GM12878 (cell line): ENCODE measurements at places on chromosomes 7 and 10. TPM values are rescaled to one million over a fixed set of nuclear protein-coding genes. Genes with fewer than 3 reads are reported as not detected.

LRIT1 gene
- not detected in 2 replicates for total RNA-seq

- no peaks in the 10 kb centered on the region for H3K27me3 ChIP-seq
- H3K27ac ChIP-seq = no peak overlapping the region
- H3K4me1 ChIP-seq = peaks cover 13% of the 10 kb centered on the region
- DNase-seq = peak; percentile 13
- no peak overlapping the region for H3K4me3 ChIP-seq
Measured at GRCh38 chr7:98315318-98315993, 34.0 kb downstream of the BRI3 start.

DNA sequence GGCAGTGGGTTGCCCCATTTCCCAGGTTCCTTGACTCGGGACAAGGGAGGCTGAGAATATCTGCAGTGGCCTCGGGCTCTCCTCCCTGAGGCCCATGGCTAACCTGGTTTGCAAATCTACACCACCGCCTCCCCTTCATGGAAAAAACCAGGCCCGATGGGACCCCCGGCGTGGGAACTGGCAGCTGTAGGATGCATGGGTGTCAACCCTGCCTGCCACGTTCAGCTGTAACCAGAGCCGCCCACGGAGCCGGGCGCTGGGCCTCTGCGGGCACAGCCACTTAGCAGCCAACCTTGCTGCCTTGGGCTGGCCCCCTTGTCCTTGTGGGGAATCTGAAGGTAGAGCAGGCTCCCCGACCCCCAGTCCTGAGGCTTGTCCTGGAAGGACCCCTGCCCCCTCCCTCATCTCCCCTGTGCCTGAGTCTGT lies 1.6 kb downstream of the PWWP2B start:
- no peak overlapping the region for H3K4me3 ChIP-seq
- H3K36me3 ChIP-seq = no peaks in the 10 kb centered on the region
- H3K4me1 ChIP-seq = peaks cover 8% of the 10 kb centered on the region; the same call in 1 of the 2 replicates
- no peak for DNase-seq
- H3K27ac ChIP-seq = no peak overlapping the region

KCNIP2 gene
- total RNA-seq = 1.8 and 3.6 TPM in 2 replicates

DNA sequence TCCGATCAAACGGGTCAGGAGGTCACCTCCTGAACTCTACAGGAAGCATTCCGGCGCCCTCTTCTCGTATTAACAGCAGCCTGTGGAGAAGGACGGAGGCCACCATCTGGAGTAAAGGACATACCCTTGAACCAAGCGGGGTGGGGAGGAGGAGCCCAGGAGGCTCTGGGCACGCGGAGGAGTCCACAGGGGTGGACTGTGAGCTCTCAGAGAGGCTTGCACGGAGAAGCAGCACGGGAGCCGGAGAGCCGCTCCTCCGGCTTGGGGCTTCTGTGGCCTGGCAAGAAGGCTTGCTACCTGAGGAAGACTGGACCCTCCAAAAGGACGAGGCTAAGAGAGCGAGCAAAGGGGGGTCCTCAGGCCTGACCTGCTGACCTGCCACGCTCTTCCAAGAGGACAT lies 77.9 kb downstream of the MAD1L1 start:
- no peaks in the 10 kb centered on the region for H3K4me1 ChIP-seq
- H3K36me3 ChIP-seq = peaks cover 10% of the 10 kb centered on the region; the same call in 1 of the 2 replicates
- H3K27me3 ChIP-seq = no peaks in the 10 kb centered on the region
- no peak overlapping the region for H3K27ac ChIP-seq
- no peak overlapping the region for H3K4me3 ChIP-seq
- no peak for DNase-seq

DNA sequence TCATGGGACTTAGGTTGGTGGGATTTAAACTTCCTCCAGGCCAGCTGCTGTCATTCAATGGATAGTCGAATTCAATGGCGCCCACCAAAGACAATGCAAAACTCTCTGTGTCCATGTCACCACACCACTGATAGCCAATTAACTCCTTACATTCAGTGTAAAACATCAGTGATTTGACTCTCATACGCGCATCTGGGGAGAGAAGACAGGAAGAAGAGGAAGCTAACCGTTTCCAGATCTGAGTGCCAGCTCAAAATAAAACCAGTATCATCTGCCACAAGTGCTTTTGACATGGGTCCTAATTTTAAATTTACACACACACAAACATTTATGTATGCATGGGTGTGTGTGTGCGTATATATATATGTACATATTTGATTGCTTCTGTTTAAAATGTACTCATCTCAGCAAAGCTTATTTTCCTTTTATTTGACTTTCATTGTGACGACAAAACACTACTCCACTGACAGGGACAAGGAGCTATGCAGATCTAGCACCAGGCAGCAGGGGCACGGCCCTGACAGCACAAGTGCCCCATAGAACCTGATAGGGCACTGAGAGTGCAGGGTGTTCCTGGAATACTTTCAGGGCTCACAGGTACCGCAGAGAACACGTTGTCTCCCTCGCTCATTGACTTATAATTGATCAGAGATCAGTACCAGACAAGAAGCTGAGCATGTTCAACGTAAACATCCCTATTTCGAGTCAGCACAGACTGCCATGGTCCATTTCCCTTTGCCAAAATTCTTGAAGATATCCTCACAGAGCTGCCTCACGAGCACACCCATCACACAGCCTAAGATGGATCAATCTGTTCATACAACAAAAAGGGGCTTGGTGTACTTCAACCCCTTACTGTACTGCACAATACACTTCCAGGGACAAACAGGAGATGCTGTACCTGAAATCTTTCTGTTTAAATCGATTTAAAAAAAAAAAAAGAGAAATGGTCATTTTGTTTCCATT lies 176.1 kb downstream of the COBL start:
- DNase-seq = no peak
- H3K36me3 ChIP-seq = no peaks in the 10 kb centered on the region
- no peaks in the 10 kb centered on the region for H3K27me3 ChIP-seq
- H3K4me1 ChIP-seq = no peaks in the 10 kb centered on the region
- no peak overlapping the region for H3K4me3 ChIP-seq

TMEM236 gene
- total RNA-seq = not detected in 2 replicates

DNA sequence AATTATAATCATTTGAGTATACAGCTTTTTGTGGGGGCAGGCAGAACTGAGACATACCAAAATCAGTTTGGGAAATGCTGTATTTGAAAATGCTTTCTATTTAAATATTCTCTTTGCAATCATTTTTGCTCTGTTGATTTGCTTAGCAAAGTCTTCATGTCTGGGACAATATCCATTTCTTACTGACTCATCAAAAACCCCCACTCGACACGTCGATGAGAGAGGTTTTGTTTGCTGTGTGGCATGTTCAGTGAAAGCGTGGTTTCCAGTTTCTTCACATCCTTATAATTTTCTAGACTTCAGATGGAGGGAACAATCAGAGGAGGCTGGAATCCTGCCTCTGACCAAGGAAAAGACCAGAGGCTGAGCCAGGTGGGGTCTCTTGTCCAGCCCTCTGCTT lies 28.9 kb downstream of the HTRA1 start:
- peaks cover 2% of the 10 kb centered on the region for H3K27me3 ChIP-seq
- H3K27ac ChIP-seq = no peak overlapping the region
- H3K4me3 ChIP-seq = no peak overlapping the region
- H3K36me3 ChIP-seq = no peaks in the 10 kb centered on the region

RSPH10B2 gene
- total RNA-seq = 0.21 TPM in 1 of 2 replicates, not detected in the other

SPDYE2 gene
- not detected in 2 replicates for total RNA-seq

- peak overlapping the region; percentile 10; the same call in 1 of the 2 replicates for H3K4me3 ChIP-seq
- DNase-seq = no peak
- peaks cover 10% of the 10 kb centered on the region for H3K4me1 ChIP-seq
- H3K27ac ChIP-seq = no peak overlapping the region
- no peaks in the 10 kb centered on the region for H3K27me3 ChIP-seq
Measured at GRCh38 chr7:149022756-149023360, 5.4 kb downstream of the PDIA4 start.

DNA sequence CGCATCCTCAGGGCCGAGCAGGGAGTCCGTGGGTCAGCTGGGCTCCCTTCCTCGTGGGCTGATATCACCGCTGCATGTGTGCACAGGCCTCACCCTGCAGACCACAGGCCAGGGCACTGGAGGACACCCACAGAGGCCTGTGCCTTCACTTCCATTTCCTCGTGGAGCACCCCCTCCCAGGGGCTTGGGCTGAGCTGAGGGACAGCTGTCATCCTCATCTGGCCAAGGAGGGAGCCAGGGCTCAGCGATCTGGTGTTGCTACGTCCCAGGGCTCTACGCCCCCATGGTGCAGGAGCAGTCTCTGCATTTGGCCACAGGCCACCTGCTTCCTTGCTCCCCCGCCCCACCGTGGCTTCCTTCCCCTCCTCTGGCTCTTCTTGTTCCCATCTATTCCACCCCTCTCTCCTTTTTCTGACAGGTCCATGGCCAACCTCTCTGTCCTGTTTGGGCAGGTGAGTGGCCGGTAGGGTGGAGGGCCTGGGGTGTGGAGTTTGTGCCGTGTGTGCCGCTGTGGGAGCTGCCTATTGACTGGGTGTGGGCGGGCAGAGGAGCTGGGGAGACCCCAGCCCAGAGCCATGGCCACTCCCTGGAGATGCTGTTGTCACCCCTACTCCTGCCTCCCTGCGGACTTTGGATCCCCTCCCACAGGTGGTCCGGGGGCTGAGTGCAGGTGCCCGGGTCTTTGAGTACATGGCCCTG lies 8.3 kb upstream of the ASIC3 start:
- no peak overlapping the region for H3K4me3 ChIP-seq
- no peak overlapping the region for H3K27ac ChIP-seq
- no peaks in the 10 kb centered on the region for H3K4me1 ChIP-seq
- no peaks in the 10 kb centered on the region; the same call in 1 of the 2 replicates for H3K36me3 ChIP-seq
- DNase-seq = no peak

CALHM1 gene
- 0.31 and 0.40 TPM in 2 replicates for total RNA-seq

DNA sequence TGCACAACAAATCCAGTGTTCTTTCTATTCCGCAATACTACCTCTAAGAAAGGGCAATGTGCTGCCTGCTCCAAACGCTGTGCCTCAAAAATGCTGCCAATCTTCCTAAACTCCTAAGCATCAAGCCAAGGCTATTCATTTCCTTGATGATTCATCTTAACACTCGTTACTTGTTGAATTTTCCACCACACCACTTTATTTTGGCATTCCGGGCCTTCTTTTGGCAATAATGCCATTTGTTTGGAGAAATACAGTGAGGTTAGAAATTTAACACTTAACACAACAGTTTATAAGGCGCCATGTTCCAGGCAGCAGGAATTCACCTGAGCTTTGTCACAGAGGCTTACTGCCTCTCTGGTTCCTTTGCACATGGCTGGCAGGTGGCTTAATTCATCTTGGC lies 82.6 kb upstream of the ABCB5 start:
- H3K4me3 ChIP-seq = no peak overlapping the region
- DNase-seq = no peak
- no peak overlapping the region for H3K27ac ChIP-seq
- no peaks in the 10 kb centered on the region for H3K36me3 ChIP-seq

DNA sequence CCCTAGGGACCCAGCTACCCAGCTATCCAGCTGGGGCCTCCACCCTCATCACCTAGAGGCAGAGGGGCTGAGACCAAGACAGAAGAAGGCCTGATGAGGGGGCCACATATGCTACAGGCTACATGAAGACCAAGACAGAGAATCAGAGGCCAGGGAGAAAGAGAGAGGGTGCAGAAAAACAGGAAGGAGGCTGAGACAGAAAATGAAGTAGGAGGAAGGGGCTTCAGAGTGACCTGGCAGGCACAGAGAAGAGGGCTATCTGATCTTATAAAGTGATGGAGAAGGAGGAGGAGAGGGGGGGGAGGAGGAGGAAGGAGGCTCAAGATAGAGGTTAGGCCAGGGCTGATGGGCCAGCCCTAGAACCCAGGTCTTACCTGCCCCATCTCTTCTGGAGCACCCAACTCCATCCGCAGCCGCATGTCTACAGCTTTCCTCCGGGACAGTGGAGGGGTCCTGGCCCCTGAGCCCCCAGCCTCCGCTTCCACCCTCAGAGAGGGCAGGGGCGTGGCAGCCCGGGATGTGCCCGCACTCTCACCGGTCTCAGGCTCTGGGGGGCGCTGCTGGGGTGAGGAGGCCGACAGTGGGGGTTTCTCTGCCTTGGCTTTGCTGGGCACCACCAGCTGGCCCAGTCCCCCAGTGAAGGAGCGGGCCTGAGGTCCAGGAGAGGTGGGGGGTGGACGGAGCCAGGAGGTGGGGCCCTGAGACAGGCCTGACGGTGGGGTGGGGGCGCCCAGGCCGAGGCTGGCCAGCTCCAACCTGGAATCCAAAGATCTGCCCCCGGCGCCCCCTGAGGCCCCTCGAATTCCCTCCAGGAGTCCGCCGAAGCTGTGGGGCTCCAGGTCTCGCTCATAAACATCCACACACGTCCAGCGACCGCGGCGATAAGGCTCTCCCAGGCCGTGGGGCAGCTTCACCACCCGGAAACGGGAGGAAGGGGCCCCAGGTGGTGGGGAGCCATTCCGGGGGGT lies 1.8 kb downstream of the TSC22D4 start:
- H3K36me3 ChIP-seq = peaks cover 2% of the 10 kb centered on the region
- no peaks in the 10 kb centered on the region for H3K27me3 ChIP-seq
- peaks cover 28% of the 10 kb centered on the region for H3K4me1 ChIP-seq
- no peak for DNase-seq
- H3K27ac ChIP-seq = peak overlapping the region; percentile 89

DNA sequence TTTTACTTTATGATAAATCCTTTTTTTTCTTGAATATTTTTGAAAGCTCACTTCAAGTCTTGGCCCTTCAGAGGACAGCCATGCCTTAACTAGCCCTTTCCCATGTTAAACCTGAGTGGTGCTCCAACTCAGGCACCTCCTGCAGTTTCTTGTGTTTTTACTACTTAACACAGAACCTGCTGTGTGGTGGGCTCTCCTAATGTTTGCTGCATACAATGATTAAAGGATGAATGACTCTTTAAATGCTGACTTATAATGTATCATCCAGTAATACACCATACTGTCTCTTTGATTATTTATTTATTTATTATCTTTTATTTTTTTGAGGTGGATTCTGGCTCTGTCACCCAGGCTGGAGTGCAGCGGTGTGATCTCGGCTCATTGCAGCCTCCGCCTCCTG lies 179.4 kb downstream of the SEMA3E start:
- H3K4me1 ChIP-seq = no peaks in the 10 kb centered on the region
- DNase-seq = no peak
- H3K4me3 ChIP-seq = no peak overlapping the region
- H3K27me3 ChIP-seq = no peaks in the 10 kb centered on the region
- no peaks in the 10 kb centered on the region for H3K36me3 ChIP-seq

DNA sequence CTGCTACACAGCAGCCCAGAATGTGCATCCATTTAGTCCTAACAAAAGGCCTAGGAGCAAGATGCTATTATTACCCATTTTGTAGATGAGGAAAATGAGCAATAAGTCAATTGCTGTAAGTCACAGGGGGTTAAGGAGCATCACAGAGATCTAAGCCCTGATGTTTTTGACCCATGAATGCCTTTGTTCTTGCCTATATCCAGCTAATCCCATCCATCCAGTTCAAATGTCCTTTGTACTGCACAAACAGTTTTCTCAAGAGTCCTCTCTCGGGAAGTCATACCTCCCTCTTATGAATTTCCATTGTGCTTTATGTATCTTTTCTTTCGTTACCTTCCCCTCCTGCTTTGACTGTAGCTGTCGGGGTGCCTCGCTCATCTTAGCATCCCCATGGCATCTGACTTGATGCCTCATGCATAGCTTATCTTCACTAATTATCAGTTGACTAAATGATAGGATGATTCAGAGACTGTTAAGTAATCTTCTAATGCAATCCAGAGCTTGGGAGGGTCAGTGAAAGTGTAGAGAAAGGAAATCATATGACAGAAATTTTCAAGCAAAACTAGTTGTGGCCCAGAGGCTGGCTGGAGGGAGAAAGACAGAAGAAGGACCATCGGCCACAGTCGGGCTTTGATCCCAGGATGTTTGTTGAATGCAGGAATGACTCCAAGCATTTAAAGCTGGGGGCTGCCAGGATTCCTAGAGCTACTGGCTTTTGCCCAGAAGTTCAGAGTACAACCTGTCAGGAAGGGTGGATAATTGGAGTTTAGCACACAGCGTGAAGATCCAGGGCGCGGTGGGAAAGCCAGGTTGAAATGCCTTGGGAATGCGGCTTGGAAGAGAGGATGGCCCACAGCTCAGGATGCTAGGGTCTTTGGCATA lies 23.5 kb downstream of the BLVRA start:
- no peak overlapping the region for H3K27ac ChIP-seq
- no peak overlapping the region for H3K4me3 ChIP-seq
- peaks cover 1% of the 10 kb centered on the region for H3K36me3 ChIP-seq
- no peaks in the 10 kb centered on the region for H3K27me3 ChIP-seq

CCDC3 gene
- total RNA-seq = 0.08 and 0.16 TPM in 2 replicates

ADRB1 gene
- total RNA-seq = 3.9 and 4.5 TPM in 2 replicates
